Nephron progenitor cell (in vitro differentiated cells): ENCODE measurements at places on chromosomes 1 and 21.
A peak's percentile ranks its signal among the peaks of the same experiment; 100 is the strongest.

- no peak for DNase-seq
Measured at GRCh38 chr21:44067011-44067839, 40.0 kb upstream of the PWP2 start.

- no peak for DNase-seq
Measured at GRCh38 chr1:225631021-225631663, 21.8 kb downstream of the ENAH start.

DNA sequence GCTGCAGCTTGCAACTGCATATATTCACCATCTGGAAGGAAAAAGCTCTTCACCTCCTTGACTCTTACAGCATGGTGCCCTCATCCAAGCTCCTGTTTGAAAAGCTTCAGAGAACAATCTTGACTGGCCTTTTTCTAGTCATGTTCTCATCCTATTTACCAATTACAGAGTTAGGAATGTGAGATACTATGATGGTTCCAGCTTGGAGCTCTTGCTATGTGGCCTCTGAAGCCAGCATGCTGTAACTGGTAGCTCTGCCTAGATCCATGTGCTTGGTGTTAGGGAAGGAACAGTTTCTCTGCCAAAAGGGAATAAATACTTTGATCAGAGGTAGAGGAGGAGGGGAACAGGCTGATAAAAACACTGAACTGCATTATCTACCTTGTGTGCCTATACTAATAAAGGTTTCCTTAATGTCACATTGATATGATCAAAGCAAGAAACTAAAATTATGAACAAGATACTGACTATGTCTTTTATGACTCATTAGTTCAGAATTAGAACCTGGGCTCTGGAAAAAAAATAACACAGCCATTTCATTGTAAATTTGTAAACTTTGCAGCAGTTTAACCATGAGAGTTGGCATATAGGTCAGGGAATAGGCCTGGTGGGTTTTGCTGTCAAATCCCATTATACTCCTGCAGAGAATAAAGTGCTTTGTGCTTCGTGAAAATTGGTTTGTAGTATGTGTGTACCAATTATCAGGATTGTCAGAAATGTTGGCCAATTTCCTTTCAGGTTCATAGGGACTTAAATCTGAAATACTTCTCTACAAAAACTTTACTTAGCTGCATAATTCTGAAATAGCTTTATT lies 92.7 kb downstream of the LEPR start:
- no peak for DNase-seq

GRCh38 chr1:165827268-165828102 lies at the start of gene UCK2:
UCK2 (plus strand) TSS chr1:165827614; CDS start chr1:165827834, 220 bp downstream.
- peak; percentile 81 for DNase-seq
